ENCODE measurements at places on chromosomes 4 and X.

GRCh38 chr4:47837094-47837907 lies 566 bp downstream of the CORIN start:
- DNase-seq: no peak

- DNase-seq: no peak
Observed at GRCh38 chr4:24417206-24417605, 167.1 kb downstream of the DHX15 start.

- DNase-seq: no peak
Observed at GRCh38 chr4:154743683-154744340, at the start of gene LRAT. TSS of gene LRAT (plus strand) at chr4:154744000. CDS start at chr4:154744327, 327 bp downstream.

- DNase-seq: no peak
Observed at GRCh38 chrX:81979806-81980515, 778.1 kb downstream of the SH3BGRL start.

DNA sequence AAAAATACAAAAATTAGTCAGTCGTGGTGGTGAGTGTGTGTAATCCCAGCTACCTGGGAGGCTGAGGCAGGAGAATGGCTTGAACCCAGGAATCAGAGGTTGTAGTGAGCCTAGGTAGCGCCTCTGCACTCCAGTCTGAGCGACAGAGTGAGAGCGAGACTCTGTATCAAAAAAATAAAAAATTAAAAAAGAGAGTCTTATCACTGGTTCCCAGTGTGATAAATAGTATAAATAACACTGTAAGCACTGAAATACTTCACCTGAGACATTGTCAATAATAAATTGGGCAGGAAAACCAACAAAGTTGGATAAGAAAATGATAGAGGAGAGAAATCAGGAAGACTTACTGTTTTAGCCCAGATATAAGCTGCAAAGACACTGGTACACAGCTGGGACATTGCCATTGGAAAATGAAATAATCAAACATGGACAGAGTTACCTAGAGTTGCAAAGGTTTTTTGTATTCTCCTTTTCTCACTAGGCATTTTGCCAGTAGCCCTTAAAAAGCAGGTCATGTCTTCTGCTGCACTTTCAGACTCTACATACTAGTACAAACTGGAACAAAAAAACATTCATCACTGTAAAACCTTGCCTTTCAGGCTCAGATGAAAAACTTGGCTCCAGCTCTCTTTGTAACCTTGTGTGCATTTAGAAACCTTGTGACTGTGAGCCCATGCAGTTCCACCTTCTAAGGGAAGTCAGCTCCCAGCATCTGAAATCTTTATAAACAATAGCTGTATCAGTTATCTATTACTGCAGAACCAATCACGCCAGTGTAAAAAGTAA lies 55.0 kb upstream of the PPP1R2C start:
- DNase-seq: no peak

DNA sequence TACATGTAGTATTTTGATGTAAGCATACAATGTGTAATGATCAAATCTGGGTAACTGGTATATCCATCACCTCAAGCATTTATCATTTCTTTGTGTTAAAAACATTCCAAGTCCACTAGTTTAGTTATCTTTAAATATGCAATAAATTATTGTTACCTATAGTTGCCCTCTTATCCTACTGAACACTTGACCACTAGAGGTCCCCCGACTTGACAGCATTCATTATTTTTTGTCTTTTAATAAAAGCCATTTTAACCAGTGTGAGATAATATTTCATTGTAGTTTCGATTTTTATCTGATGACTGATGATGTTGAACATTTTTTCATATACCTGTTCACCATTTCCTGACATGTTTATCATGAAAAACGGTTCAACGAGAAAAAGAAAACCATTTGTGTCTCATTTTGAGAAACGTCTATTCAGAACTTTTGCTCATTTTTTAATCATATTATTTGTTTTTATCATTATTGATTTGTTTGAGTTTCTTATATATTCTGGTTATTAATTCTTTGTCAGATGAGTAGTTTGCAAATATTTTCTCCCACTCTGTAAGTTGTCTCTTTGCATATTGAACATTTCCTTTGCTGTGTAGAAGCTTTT lies 199.0 kb upstream of the CXXC4 start:
- no peak for DNase-seq

DNA sequence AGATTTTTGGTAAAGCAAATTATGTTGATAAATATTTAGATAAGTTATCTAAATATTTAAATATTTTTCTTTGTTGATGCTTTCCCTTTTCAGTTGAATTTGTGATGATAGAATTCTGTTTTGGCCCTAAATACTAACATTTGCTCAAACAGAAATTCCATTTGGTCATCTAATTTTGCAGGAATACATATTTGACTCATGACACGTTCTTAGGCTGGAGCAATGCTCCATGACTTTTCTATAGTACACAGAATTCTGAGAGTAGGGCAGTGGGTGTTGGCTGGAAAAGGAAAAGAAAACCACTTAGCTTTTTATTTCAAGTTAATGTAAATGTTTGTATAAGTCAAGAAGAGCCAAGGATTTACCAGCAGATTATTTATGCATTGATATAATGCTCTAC lies 58.6 kb upstream of the GK2 start:
- no peak for DNase-seq

GRCh38 chr4:158450741-158451140 lies 70.9 kb upstream of the RXFP1 start:
- DNase-seq: no peak

DNA sequence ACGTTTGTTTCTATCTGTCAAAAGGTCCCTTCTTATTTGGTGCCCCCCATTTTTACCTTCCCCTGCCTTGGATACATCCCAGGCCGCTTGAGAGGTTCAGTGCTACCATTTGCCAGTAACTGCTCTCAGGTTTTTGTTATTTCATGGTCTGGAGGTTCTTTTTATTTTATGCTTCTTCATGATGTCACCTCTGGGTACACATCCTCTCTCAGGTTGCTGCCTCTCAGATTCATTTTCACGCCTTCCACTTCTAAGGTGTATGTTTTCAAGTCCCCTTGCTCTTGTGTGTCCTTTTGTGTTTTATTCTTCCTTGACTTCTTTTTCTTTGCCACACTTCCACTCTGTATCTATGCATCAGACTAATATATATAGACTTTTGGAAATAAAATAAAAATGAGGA lies 640.1 kb upstream of the AADAT start:
- DNase-seq: no peak

- DNase-seq: no peak
Observed at GRCh38 chr4:38787693-38788092, 4.9 kb upstream of the TLR10 start.

- DNase-seq: no peak
Observed at GRCh38 chrX:12970691-12971202, 4.2 kb upstream of the TMSB4X start.

DNA sequence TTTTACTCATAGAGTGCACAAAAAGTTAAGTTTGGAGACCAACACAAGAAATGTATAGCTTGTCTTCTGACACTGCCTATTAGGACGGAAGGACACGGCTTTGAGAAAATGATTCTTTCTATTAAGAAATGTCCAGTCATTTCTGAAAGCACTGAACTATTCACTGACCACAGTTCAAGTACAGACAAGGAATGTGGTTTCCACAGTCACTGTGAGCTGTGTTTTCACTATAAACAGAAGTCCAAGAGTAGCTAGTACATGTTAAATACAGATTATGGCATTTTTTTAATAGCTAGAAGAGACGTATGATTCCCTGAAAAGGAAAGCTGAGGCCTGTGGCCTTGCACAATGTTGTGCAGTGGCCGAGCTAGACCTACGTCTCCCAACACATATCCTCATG lies 115.1 kb upstream of the GPM6A start:
- DNase-seq: no peak

DNA sequence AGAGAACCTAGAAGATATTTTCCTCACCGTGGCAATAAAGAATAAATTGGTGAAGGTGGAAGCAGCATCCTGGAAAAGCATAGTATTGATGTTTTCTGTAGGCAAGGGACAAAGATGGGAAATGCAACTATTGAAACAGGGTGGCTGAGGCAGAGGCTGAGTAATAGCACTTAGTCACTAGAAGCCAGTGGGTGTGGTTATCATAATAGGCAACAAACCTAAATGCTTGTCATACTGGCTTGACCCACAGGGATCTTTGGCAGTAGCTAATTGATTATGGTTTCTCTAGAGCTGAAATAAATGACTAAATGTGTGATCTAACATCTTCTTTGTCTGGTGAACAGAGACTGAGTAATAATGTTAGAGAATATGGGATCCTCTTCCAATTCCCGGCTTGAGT lies 353.6 kb upstream of the RPS6KA3 start:
- DNase-seq: no peak

- no peak for DNase-seq
Observed at GRCh38 chrX:50910685-50911176, at the start of gene BMP15. TSS of gene BMP15 (plus strand) at chrX:50910735. CDS start at chrX:50910784, 49 bp downstream.

DNA sequence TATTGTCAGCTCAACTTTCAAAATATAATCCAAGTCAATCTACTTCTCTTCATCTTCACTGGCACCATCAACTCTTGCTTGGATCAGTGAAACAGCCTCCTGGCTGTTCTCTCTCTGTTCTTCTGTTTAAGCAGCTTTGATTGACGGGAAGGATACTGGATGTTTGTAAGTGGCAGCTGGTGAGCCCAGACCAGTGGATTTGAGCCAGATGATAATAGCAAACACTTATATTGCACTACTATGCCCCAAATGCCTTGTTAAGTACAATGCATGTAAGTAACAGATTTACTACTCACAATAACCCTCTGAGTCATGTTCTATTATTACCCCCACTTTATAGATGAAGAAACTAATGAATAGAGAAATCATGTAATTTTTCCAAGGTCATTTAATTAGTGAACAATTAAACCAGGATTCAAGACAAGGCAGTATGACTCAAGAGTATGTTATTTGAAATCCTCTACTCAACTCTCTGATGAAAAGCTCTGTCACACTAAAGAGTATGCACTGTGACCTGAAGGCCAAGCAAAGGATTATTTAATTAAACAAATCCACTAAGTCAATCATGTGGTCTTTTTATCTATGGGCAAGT lies 44.8 kb downstream of the SPANXN3 start:
- no peak for DNase-seq

GRCh38 chrX:103376979-103377324 lies 614 bp downstream of the BEX3 start:
- DNase-seq: no peak

DNA sequence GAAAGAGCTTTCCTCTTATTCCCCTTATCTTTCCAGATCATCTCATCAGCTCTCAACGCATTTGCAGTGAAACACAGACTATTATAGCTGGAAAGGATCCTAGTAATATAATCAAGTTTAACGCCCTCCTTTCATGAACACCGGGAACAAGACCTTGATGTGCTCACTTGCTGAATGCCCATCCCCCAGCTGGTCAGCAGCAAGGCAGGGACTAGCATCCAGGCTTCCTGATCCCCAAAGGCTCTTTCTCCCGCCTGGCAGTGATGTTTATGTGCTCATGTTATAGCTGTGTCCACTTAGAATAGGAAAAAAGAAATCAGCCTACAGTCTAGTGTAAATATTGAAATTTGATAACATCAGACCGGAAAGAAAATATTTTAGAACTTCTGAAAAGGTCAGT lies 24.6 kb downstream of the GPC4 start:
- DNase-seq: no peak

DNA sequence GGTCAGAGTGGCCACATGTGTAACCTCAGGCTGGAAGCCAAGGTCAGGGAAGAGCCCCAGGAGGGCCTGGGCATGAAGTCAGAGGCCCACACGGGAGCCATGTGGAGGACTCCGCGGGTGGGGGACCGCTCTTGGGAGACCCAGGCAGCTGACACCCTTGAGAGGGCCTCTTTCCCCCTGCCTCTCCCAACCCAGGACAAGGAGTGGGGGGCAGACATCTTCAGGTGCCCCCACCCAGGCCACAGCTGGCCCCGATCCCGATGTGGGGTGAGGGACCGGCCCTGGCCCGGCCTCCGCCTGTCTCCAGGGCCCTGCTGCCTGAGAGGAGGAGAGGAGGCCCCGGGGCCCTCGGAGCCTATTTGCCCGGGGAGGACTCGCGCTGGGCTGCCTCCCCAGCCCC lies 3.1 kb downstream of the PNMA6A start:
- DNase-seq: no peak

DNA sequence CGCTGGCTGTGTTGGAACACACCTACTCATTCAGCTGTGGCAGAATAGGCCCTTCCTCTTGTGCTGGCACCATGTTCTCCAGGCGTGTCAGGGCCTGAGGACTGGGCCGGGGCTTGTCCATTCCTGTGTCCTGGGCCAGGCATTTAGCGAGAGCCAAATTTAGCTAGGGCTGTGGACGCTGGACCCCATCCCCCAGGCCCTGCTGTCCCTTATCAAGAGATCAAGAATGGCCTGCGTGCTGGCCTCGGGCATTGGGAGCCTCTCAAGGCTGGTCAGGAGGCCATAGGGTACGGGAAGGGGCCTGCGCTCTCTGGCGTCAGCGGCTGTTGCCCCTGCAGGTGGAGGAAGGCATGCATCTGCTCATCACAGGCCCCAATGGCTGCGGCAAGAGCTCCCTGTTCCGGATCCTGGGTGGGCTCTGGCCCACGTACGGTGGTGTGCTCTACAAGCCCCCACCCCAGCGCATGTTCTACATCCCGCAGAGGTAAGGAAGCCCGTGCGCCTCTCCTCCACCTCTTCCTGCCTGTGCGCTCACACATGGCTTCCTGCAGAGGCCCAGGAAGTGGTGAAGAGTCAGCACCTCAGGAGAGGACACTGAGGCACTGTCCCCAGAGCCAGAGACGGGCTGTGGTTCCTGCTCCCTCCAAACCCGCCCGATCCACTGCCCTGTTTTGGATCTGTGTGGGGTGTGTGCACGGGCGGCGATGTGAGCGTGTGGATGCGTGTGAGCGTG lies 15.3 kb downstream of the ABCD1 start:
- DNase-seq: no peak

GRCh38 chr4:34158878-34159277 lies 2085.4 kb downstream of the ARAP2 start:
- no peak for DNase-seq

DNA sequence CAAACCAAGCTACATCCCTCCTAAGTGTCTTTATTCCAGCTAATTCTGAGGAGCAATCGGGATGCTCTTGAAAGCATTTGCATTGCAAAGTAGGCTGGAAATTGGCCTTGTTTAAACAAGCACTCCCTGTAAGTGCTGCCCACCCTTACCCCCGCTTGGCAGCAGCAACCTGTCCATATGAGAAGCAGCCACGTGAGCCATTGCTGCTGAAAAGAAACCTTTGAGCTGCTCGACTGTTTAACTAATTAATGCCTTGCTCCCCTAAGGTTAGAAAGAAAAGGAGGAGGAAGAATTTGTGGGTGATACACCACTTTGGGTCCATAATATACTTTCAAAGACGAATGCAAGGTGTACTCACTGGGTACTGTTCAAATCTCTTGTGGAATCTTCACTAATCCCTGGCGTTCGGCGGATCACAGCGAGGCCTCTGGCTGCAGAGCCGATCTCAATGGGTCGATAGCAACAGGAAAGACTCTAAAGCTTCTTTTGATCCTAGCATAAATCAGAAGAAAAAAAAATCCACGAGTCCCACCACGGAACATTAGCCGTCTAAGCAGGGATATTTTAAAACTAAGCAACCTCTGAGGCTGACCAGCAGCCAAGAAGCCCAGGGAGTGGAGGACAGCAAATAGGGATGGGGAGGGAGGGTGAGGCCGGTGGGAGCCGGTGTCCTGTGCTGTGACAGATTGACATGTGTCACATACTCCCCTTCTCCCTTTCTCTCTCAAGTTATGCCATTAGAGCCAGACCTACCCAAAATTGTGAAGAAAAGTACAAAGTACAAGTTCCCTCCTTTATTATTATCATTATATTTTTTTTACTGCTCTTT lies 37.2 kb upstream of the MGST2 start:
- no peak for DNase-seq
